ENCODE measurements at places on chromosomes 7 and 10.
A peak's percentile ranks its signal among the peaks of the same experiment; 100 is the strongest.

DNA sequence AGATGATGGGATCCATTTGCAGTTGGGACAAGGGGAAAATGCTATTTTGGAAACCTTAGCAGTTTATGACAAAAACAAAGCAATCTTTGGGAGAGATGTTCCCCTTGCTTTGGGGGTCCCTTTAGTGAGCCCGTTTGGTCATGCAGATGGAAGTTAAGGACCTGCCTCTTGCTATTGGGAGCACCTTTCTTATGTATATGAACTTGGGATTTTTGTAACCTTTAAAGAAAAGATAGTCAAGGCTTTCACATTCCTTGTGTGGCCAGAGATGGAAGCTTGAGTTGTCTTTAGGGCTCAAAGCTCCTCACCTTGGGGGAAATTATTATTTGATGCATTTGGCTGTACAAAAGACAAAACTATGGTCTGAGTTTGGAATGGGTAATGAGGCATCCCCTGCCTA is 179.0 kb upstream of the PLPP4 start:
- DNase-seq: no peak

DNA sequence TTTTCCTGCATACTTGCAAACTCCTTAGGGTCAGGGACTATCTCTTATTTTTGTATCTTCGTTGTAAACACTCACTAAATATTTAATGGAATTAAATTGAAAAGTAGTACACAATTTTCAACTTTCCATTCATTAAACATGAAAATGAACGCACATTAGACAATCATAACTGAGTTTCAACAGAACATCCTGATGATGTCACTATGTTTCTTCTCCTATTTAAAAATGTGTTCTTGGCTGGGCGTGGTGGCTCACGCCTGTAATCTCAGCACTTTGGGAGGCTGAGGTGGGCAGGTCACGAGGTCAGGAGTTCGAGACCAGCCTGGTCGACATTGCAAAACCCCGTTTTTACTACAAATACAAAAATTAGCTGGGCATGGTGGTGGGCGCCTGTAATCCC is 14.1 kb upstream of the PURB start:
- DNase-seq: no peak

DNA sequence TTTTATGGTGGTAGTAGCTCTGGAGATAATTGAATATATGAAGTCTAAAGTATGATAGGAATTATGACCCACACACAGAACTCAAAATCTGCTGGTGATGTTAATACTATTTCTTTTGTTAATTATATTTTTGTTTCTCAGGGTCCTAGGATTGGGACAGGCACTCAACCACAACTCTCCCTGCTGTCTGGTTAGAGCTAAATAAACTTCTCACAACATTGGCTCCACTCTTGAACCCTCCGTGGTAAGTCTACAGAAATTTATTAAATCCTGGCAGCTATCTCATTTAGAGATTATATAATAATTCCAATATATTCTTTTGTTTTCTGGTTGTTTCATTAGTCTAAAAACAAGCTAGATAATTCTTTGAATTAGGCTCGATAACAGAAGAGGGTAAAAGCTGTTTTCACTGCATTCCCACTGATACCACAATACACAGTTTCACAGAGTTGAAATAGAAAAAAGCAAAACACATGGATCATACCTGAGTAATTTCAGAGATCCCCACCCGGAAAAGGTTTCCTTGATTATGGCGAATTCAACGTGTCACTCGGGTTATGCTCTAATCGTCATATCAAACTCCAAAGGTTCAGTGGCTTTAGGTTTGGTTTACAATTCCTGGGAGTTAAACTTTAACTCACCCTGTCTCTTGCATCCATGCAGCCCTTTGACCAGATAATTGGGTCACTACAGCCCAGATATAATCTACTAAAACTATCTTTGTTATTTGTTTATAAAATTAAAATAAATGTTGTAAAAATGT is at the start of gene A1CF:
Gene A1CF (minus strand): TSS at position 531 of the 763 bp plus-strand sequence. CDS start 25,687 bp downstream, outside the sequence.
- no peak for DNase-seq

- no peak for DNase-seq
Measured at GRCh38 chr10:17616403-17617030, 657 bp downstream of the HACD1 start.

- no peak for DNase-seq
Measured at GRCh38 chr10:35579726-35580422, 25.3 kb upstream of the GJD4 start.

GRCh38 chr10:60714233-60714632 is 64.0 kb upstream of the CDK1 start:
- no peak for DNase-seq

GRCh38 chr7:132697003-132697402 is 120.7 kb upstream of the PLXNA4 start:
- no peak for DNase-seq

DNA sequence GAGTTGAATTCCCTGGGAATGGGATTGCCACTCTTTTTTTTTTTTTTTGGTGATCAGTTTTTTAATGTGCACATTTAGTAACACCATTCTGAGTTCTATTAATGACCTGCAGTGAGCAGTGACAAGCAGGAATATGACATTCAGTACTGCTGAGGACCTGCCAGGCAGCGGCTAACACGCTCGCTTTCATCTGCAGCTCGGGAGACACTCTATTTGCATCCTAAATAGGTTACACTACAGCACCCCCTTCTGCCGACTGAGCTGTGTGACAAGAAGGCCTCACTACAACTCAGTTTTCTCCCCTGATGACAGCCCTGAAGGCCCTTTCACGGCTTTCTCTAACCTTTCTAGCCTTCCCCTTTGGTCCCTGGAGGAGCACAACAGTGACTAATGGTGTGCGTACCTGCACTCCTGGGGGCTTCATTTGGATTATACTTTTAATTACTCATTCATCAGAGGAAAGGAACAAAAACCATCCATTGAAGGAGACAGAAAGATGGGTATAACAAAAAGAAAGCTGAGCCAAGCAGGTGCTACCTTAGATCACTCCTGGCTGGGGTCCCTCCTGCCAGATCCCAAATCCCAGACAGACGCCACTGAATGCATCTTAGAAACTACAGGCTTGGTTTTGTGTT is 872.4 kb downstream of the LRMDA start:
- no peak for DNase-seq

GRCh38 chr7:64916-65341 is 127.4 kb upstream of the FAM20C start:
- no peak for DNase-seq

DNA sequence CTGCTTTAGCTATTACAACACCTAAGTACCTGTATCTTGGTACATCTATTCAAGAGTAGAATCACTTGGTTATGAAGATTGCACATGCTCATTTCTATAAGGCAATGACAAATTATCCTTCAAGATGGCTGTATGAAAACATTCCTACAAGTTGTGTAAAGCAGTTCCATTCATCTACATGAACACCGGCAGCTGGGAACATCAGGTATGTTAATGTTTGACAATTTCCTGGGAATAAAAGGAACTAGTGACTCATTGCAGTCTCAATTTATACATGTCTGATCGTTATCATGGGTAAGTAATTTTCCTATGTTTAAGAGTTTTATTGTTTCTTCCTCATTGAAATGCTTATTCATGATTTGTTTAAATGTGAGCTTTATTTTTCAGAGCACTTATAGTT is 203.2 kb upstream of the SEMA3E start:
- no peak for DNase-seq

GRCh38 chr10:100148353-100149211 is 37.2 kb downstream of the ERLIN1 start:
- no peak for DNase-seq

- DNase-seq: no peak
Measured at GRCh38 chr10:71472466-71472865, 75.7 kb downstream of the CDH23 start.

GRCh38 chr10:48976196-48976595 is 36.6 kb upstream of the LRRC18 start:
- DNase-seq: no peak

DNA sequence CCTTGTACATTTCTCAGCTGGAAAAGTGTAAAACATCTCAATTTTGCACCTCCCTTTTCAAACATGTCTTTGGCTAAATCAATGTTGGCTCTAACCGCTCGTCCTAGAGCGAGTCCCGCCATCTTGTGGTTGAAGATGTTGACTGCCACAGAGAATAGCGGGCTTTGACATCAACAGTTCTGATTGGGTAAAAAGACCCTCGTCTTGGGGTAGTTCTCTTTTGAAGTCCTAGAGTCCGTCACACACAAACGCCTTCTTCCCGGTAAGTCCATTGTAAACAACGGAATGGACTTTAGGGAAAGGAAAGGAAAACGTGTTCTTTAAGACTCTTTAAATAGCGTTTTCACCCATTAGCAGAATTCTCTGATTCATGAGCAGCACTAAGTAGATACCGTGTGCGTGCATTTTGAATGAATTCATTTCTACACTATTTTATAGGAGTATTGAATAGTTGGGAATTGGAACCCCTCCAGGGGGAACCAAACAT is 452 bp upstream of the RPP30 start:
- peak; percentile 61 for DNase-seq

GRCh38 chr7:128112018-128112780 is 81.0 kb upstream of the LRRC4 start:
- no peak for DNase-seq

DNA sequence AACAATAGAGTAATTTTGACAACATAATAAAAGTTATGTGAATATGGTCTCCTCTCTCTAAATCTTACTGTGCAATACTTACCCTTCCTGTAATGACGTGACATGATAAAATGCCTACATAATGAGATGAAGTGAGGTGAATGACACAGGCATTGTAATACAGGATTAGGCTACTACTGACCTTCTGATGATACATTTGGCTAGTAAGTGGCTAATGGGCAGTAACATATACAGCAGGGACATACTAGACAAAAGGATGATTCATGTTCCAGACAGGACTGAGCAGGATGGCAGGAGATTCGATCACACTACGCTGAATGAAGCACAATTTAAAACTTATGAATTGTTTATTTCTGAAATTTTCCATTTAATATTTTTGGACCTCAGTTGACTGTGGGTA is 4.7 kb downstream of the C10orf88 start:
- no peak for DNase-seq

DNA sequence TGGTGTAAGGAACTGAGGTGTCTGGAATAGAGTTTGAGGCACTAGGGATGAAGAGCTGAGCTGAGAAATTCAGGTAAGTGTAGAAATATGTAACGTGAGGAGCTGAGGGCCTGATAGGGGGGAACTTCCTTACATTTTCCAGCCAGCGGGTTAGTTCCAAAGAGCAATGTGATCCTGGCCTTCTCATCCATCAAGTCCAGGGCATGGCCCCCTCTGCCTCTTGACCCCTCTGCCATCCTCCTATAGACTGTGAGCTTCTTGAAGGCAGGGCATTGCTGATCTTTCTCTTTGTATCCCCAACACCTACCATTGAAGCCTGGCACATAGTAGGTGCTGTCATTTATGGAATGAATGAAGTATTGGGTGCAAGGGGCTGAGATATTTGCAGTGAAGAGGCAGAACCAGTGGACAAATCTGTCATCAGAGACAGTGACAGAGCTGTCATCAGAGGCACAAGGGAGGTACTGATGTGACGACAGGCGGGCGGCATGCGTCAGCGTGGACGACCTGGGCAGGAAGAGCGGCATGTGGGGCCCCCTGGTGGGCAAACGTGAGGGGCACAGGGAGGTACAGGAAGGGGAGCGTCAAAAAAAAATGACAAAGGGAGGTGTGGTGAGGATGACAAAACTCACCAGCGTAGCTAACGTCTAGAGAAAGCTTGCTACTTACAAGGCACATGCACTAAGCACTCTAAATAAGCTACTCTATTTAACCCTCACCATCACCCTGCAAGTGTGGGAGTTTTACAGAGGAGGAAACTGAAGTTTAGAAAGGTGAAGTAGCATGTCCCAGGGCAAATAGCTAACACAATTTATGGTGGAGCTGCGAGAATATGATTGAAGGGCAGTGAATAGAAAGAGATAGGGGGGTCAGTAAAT is 5.2 kb upstream of the CAMK2G start:
- DNase-seq: peak; percentile 83

DNA sequence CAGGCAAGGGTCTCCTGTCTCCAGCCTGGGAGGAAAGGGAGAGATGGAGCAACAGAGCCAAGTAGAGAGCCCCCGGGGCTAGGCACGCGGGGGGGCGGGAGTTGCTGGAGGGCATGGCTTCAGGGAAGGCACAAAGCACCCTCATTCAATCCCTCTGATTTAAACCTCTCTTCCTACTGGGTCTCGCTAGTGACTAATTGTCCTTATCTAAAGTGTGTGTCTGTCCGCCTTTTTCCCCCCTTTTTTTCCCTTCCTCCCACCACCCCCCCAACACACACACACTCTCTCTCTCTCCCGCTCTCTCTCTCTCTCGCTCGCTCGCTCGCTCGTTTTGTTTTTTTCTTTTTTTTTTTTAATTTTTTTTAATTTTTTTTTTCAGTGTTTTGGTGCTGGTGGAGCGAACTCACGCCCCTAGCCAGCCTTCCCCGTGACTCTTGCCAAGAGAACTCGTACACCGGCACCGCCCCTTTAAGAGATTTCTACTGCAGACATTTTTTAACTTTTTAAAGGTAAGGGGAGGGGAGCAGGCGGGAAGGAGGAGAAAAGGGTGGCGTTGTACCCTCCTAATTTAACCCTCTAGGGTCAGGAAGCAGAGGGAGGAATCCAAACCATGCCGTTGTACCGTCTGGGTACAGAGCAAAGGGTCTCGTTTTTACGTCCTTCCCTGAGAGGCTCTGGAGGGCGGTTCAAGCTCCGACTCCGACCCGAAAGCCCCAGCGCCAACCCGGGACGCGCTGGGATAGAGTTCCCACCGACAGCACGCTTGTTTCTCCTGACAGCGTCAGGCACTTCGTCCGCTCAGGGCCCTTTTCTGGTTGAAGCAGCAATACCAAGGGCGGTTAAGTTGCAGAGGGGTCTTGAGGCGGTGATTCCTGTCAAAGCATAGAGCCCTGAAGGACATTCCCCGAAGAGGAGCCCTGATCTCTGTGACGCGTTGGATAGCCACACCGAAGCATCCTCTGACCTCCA is at the start of gene HPSE2:
Gene HPSE2 (minus strand): TSS at position 195 of the 969 bp plus-strand sequence.
- no peak for DNase-seq

GRCh38 chr7:92343714-92344113 is 97.9 kb downstream of the ANKIB1 start:
- no peak for DNase-seq

DNA sequence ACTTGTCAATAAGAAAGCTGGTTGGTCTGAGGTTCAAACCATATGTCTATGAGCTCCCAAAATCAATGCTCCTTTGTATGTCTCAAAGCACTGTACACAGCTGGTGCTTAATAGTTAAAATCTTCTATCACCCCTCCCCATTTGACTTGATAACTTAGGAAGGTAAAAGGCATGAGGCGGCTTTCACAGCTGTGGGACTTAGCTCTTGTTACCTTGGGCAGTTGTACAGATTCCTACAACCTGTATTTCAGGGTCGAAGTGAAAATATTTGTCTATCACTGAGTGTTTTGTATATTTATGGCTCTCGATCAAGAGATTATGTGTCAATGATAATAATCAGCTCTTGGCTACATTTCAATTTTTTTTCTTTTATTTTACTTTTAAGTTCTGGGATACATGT is 992 bp upstream of the KIFBP start:
- DNase-seq: no peak

- DNase-seq: no peak
Measured at GRCh38 chr10:104434601-104435000, 81.0 kb downstream of the CFAP58 start.

- DNase-seq: no peak
Measured at GRCh38 chr7:106394526-106394925, 109.7 kb upstream of the NAMPT start.

All from KG1 (cell line).